ENCODE measurements at places on chromosomes 1 and 21. TPM values are rescaled to one million over a fixed set of nuclear protein-coding genes. Genes with fewer than 3 reads are reported as not detected.

DNA sequence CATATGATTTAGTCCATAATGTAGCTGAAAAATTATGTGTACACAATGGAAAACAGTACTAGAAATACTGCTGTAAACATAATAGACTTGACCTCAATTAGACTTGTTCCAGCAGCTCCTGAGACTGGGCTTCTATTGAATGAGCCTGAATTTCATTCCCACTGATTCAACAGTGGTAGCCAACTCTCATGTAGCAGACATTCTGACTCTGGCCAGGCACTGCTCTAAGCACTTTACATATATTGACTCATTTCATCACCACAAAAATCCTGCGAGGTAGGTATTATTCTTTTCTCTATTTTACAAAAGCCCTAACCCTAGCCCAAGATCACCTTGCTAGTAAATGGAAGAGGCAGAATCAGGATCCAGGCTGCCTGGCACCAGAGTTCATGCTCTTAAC is 12.8 kb upstream of the CTSS start:
- no peak for DNase-seq
- no peaks in the 10 kb centered on the region for H3K27me3 ChIP-seq
- H3K4me1 ChIP-seq: peaks cover 36% of the 10 kb centered on the region
- no peaks in the 10 kb centered on the region for H3K36me3 ChIP-seq

GRCh38 chr1:97784661-97785060 is 136.2 kb downstream of the DPYD start:
- no peak overlapping the region for H3K4me3 ChIP-seq
- H3K36me3 ChIP-seq: no peaks in the 10 kb centered on the region
- DNase-seq: no peak
- H3K27ac ChIP-seq: no peak overlapping the region

GRCh38 chr1:227901906-227902640 is 45.7 kb downstream of the WNT9A start:
- no peak overlapping the region for H3K27ac ChIP-seq
- no peak for DNase-seq
- H3K27me3 ChIP-seq: no peaks in the 10 kb centered on the region
- H3K36me3 ChIP-seq: no peaks in the 10 kb centered on the region
- no peaks in the 10 kb centered on the region for H3K4me1 ChIP-seq

DNA sequence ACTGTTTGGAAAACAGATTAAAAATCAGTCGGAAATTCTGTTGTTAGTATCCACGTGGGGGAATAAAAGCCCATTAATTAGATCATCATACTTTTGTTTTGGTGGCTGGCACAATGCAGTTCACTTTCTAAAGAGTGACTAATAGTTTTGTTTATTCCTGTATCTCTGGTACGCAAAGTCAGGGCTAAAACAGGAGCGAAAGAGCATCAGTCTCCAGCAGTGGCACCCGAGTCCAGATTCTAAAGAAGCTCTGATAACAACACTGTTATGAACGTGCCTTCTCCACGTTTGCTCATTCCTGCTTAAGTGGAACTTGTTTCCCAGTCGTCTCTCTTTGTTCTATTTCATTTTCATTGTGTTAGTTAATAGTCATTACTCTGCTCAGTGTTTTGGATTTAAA is 69.6 kb downstream of the HSPA13 start:
- no peak overlapping the region for H3K4me3 ChIP-seq
- H3K27ac ChIP-seq: no peak overlapping the region
- no peaks in the 10 kb centered on the region for H3K27me3 ChIP-seq
- H3K4me1 ChIP-seq: no peaks in the 10 kb centered on the region

DNA sequence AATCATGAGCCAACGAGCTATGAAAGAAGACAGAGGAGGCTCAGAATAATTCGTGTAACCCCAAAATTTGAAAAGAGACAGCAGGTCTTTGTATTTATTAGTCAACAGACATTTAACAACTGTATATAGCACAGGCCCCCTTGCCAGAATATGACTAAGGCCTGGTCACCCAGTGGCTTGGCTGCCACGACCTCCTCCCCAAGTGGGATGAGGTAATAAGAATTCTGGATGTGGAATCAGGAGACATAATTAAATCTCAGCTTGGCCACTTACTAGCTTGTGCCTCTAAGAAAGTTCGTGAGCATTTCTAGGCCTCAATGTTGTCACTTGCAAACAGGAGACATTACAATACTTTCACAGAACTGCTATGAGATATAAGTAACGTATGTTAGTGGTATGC is 134.2 kb upstream of the TNFSF4 start:
- H3K27ac ChIP-seq: no peak overlapping the region
- no peaks in the 10 kb centered on the region for H3K27me3 ChIP-seq
- no peaks in the 10 kb centered on the region for H3K36me3 ChIP-seq
- no peak overlapping the region for H3K4me3 ChIP-seq
- DNase-seq: no peak

Gene DSTYK
- total RNA-seq: 13.6 TPM

- DNase-seq: no peak
- no peaks in the 10 kb centered on the region for H3K27me3 ChIP-seq
- H3K27ac ChIP-seq: no peak overlapping the region
- H3K36me3 ChIP-seq: no peaks in the 10 kb centered on the region
- no peaks in the 10 kb centered on the region for H3K4me1 ChIP-seq
These were observed 158.1 kb downstream of the SLC45A1 start for GRCh38 chr1:8476006-8476405.

GRCh38 chr1:52002038-52002917 is 11.8 kb upstream of the RAB3B start:
- DNase-seq: peak; percentile 83
- H3K36me3 ChIP-seq: no peaks in the 10 kb centered on the region
- H3K27ac ChIP-seq: no peak overlapping the region
- H3K4me1 ChIP-seq: no peaks in the 10 kb centered on the region
- no peak overlapping the region for H3K4me3 ChIP-seq

- H3K4me3 ChIP-seq: no peak overlapping the region
- H3K27me3 ChIP-seq: no peaks in the 10 kb centered on the region
- H3K4me1 ChIP-seq: no peaks in the 10 kb centered on the region
- no peaks in the 10 kb centered on the region for H3K36me3 ChIP-seq
- no peak for DNase-seq
These were observed 97.4 kb upstream of the GFI1 start for GRCh38 chr1:92583821-92584760.

DNA sequence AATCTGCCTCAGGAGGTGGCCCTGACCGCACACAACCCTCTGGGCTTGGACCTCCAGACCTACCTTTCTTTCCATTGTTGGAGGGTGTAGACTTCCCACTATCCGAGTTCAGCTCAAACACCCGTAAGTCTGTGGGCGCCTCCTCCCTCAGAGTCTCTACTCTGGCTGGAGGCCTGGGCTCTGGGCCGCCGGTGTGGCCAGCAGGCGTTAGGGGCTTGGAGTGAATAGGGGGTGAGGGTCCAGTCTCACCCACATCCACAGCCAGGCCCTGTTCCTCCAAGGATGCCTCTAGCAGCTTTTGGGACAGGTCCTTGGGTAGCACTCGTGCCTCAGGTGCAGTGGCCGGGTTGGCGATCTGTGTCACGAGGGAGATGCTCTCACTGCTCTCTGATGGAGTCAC is 13.9 kb downstream of the TSSK3 start:
- H3K27me3 ChIP-seq: no peaks in the 10 kb centered on the region
- no peak for DNase-seq
- peaks cover 100% of the 10 kb centered on the region for H3K36me3 ChIP-seq
- H3K4me1 ChIP-seq: no peaks in the 10 kb centered on the region
- H3K4me3 ChIP-seq: no peak overlapping the region
- no peak overlapping the region for H3K27ac ChIP-seq

GRCh38 chr1:183907070-183907469 is 102.2 kb downstream of the RGL1 start:
- DNase-seq: no peak
- H3K27ac ChIP-seq: peak overlapping the region; percentile 18
- H3K36me3 ChIP-seq: peaks cover 78% of the 10 kb centered on the region
- H3K4me1 ChIP-seq: no peaks in the 10 kb centered on the region
- no peaks in the 10 kb centered on the region for H3K27me3 ChIP-seq

Gene PDPN
- 37.5 TPM for total RNA-seq

DNA sequence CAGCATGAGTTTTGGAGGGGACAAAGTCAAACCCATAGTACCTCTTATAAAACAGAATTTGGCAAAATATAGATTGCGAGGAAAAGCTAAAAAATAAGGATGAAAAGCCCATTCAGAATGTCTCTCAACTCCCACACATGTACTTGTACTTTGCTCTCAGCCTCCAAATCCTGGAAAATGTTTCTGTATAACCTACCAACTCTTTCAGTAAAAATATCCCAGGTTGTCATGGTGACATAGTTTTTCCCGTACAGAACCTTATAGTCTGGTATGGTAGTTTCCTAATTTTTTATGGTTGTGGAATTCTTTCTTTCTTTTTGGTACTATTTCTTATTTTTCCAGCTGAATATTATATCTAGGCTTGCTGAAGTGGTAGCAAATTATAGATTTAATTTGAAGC is 15.5 kb upstream of the RPS6KC1 start:
- no peaks in the 10 kb centered on the region for H3K4me1 ChIP-seq
- no peak for DNase-seq
- no peak overlapping the region for H3K27ac ChIP-seq
- H3K36me3 ChIP-seq: no peaks in the 10 kb centered on the region
- peaks cover 5% of the 10 kb centered on the region for H3K27me3 ChIP-seq

Gene PLD5
- total RNA-seq: 11.0 TPM

GRCh38 chr1:11535316-11535715 is 56.4 kb downstream of the DISP3 start:
- no peak for DNase-seq
- no peak overlapping the region for H3K4me3 ChIP-seq
- H3K36me3 ChIP-seq: no peaks in the 10 kb centered on the region
- H3K4me1 ChIP-seq: no peaks in the 10 kb centered on the region

DNA sequence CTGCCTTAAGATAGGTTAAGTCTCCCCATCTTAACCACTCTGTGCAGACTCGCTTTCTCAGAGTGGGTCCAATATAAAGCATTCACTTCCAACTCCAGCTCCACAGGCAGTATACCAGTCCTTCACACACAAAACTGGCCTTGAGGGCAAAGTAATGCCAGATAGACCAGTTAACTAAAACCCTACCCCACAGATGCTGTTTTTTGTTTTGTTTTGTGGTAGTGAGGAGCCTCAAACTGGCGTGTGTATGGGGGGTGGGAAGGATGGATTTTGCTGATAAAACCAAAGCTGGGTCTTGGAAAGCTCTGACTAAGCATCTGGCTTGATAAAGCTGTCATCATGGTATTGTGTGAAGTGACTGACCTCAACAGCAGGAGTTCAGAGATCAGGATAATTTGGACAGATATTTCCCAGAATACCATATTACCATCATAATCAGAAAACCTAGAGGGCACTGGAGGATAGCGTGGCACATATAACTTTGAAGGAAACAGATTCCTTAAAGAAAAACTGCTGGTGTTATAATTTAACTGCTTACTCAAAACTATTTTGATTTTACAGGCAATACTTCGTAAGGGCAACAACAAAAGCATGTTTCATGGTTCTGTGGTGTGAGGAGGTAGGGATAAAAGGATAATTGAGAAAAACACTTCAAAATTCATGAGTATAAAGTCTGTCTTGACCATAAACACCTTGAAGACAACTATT is 29.6 kb upstream of the CPLANE2 start:
- H3K36me3 ChIP-seq: no peaks in the 10 kb centered on the region
- H3K27me3 ChIP-seq: no peaks in the 10 kb centered on the region
- peaks cover 17% of the 10 kb centered on the region for H3K4me1 ChIP-seq
- no peak for DNase-seq

Gene DMRTA2
- total RNA-seq: not detected

DNA sequence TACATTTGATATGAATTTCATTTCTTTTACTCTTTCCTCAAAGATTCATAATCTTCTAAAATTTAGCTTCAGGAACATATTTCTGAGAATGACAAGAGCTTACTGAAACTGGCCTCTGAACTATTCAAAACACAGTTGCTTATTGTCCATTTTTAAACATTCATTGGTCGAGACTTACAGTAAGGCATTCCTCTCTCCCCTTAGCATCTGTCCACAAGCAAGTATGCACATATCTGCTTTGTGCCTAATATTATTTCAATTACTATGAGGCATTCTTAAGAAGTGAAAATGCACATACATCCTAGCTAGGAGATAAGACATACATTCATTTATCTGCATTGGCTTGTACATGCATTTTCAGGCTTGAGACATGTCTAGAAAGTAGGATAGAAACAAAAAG is 488.7 kb downstream of the PTBP2 start:
- H3K27me3 ChIP-seq: no peaks in the 10 kb centered on the region
- no peaks in the 10 kb centered on the region for H3K36me3 ChIP-seq
- no peak overlapping the region for H3K27ac ChIP-seq
- no peaks in the 10 kb centered on the region for H3K4me1 ChIP-seq
- no peak for DNase-seq
- H3K4me3 ChIP-seq: no peak overlapping the region

Gene OR2L5
- not detected for total RNA-seq

DNA sequence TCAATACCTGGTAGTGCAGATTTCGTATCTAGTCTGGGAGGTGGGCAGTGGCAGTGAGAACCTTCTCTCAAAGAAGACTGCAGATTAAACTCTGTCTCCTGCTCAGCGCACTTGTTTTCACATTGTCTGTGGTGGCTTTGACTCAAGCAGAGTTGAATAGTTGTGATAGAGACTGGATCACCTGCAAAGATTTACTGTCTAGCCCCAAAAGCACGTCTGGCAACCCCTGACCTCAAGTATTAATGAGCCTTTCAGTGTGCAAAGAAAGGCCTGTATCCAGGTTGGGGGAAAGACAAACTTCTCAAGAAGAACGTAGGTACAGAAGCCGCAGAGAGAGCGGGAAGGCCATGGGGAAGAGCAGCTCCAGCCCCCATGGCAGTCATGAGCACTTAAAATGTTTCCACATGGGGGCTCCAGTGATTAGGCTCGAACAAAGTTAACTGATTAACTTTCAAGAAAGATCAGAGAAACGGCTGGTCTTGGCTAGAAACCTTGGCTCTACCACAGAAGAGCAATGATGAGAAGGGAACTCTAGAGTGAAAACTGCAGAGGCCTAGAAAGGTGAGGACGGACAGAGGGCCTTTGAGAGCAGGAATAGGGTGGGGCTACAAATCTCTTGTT is 15.2 kb downstream of the HENMT1 start:
- no peaks in the 10 kb centered on the region for H3K27me3 ChIP-seq
- no peak overlapping the region for H3K4me3 ChIP-seq
- no peaks in the 10 kb centered on the region for H3K4me1 ChIP-seq
- H3K36me3 ChIP-seq: no peaks in the 10 kb centered on the region

GRCh38 chr1:41837691-41838090 is 81.0 kb downstream of the HIVEP3 start:
- H3K4me3 ChIP-seq: no peak overlapping the region
- H3K27me3 ChIP-seq: no peaks in the 10 kb centered on the region
- no peak overlapping the region for H3K27ac ChIP-seq
- no peak for DNase-seq

DNA sequence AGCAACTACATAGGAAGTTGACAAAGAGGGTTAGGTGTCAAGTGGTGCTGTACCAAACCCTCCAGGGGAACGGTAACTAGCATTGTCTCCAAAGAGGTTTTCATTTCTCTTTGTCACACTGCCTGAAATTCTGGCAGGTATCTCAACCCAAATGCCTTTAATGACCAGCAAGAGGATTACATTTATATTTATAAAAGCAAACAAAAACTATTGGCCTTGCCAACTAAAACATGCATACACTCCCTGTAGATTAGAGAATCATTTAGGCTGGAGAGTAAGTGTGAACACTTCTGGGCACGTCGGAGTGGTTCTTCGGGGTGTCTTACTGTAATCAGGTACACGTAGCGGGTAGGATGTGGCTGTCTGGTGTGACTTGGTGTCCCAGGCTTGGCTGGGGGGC is 84.9 kb downstream of the VPS26C start:
- no peaks in the 10 kb centered on the region for H3K27me3 ChIP-seq
- no peak overlapping the region for H3K27ac ChIP-seq
- no peak overlapping the region for H3K4me3 ChIP-seq
- DNase-seq: no peak
- H3K36me3 ChIP-seq: no peaks in the 10 kb centered on the region
- H3K4me1 ChIP-seq: no peaks in the 10 kb centered on the region

- H3K4me3 ChIP-seq: no peak overlapping the region
- no peak overlapping the region for H3K27ac ChIP-seq
- no peaks in the 10 kb centered on the region for H3K27me3 ChIP-seq
- H3K36me3 ChIP-seq: no peaks in the 10 kb centered on the region
- DNase-seq: no peak
- no peaks in the 10 kb centered on the region for H3K4me1 ChIP-seq
These were observed 11.0 kb upstream of the PLA2G2C start for GRCh38 chr1:20197329-20197791.
